ENCODE measurements at places on chromosomes 5 and 9.
A peak's percentile ranks its signal among the peaks of the same experiment; 100 is the strongest.

GRCh38 chr5:157148734-157149615 lies 6.3 kb upstream of the MED7 start:
- DNase-seq: peak; percentile 85

- no peak for DNase-seq
Measured at GRCh38 chr5:76165029-76165428, 81.8 kb downstream of the SV2C start.

DNA sequence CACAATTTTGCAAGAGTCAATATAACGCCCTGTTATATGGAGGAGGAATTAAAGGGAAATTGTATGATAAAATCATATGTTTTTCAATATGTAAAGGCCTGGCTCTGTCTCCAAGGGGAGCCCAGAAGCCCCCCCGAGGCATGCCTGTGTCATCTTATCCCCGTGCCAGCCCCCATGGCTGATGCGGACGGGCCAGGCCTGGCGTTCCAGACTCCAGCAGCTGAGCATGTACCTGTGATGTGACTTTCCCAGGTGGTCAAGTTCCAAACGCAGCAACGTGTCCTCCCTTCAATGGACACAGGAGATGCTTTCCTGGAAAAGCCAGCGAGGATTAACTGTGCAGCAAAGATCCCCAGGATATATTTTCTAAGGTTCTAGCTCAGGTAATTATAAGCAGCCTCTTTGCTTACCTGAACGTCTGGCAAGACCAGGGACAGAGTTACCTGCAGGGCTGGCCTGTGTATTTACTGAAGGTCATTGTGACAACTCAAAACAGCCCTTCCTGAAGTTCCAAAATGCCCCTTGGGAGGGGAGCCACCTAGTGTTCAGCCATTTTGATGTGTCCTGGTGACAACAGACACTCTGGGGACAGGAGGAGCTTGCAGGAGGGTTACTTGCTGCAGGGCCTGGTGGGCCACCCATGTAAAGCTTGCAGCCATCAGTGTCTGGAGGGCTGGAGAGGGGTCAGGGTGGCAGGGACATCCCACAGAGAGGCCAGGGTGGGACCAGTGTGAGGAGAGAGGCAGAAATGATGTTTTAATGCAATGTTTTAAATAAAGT lies 53.3 kb upstream of the RNU6ATAC start:
- no peak for DNase-seq

- no peak for DNase-seq
Measured at GRCh38 chr9:68545033-68545705, 4.5 kb upstream of the TMEM252 start.

- DNase-seq: no peak
Measured at GRCh38 chr5:14587150-14587549, 5.6 kb downstream of the OTULINL start.

DNA sequence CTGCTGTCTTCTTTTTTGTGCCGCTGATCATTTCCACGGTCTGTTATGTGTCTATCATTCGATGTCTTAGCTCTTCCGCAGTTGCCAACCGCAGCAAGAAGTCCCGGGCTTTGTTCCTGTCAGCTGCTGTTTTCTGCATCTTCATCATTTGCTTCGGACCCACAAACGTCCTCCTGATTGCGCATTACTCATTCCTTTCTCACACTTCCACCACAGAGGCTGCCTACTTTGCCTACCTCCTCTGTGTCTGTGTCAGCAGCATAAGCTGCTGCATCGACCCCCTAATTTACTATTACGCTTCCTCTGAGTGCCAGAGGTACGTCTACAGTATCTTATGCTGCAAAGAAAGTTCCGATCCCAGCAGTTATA lies 17.1 kb downstream of the F2R start:
- no peak for DNase-seq

DNA sequence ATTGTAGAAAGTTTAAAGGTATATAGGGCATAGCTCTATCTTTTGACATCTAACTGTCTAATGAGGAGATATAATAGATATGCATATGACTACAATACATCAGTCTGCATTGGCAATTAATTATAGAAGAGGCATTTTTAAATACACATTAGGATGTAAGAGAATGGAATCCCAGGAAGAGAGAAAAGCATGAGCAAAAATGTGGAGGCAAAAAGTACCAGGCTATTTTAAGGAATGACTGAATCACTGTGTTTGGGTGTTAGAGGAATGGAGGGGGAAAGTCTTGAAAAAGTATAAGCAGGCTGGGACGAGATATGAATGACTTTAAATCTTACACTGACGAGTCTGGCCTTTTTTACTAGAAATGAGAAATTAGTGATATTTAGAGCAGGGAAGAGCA lies 138.4 kb upstream of the ZNF462 start:
- no peak for DNase-seq

DNA sequence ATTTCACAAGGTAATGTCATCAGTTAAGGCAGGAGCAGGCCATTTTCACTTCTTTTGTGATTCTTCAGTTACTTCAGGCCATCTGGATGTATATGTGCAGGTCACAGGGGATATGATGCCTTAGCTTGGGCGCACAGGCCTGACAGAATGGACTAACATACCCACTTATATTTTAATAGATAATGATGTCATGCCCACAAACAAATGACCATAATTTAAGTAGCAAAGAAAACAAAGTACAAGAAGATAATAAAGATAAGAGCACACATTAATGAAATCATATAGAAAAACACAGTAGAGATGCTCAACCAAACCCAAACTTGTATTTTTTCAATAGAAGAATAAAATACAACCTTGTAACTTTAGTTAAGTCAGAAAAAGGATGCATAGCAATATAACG lies 19.7 kb upstream of the TBC1D2 start:
- no peak for DNase-seq

GRCh38 chr5:32449262-32449661 lies 4.7 kb upstream of the ZFR start:
- no peak for DNase-seq

DNA sequence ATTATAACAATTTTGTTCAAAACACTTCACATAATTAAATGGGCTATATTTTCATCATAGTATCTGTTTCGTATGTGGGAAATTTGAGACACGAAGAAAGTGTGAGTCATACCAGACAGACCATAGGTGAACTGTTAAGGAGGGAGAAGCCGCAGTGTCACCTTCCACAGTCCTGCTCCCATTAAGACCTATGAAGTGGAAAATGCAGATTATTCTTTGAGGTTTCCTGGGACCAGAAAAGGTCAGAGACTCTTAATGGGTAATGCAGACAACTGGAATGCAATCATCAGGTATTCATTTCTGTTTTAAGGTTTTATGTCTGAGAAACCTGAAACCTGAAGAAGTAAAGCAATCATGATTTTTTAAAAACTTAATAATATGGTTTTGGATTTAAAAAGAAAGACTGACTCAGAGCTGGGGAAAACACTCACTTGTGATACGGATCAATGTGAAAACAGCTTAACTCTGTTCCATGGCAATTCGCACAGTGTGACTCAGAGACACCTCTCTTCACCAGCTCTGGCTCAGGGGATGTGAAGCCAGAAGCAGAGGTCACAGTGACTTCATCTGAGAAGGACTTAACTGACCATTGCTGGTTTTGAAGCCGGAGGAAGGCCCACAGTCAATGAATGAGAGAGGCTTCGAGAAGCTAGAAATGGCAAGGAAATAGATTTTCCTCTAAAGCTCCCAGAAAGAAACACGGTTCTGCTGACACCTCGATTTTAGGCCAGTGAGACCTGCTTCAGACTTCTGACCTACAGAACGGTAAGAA lies 17.2 kb upstream of the GCNT1 start:
- DNase-seq: peak; percentile 70

DNA sequence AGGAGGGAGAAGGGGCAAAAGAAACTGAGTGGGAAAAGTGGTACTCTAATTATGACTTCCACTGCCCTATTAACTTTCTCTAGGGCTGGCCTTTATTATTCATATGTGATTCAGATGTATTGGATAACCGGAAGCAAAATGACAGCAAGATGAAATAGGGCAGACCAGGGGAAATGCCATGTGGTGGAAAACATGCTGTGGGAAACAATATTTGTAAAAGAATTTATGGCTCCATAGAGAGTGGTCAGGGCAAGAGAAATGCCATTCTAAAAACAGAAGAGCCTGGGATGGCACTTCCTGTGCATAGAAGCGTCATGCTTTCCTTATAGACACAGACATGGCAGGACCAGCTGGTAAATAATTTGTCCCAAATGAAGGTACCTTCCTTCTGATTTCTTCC lies 67.7 kb downstream of the MEGF10 start:
- no peak for DNase-seq

All from activated CD8-positive, alpha-beta memory T cell treated with anti-CD3 and anti-CD28 coated beads, Interleukin-2, amount 50 U/mL, for 48 hours (primary cell).